Omental fat pad (tissue), 4 donors: ENCODE measurements at places on chromosomes 6 and 20. TPM values are rescaled to one million over a fixed set of nuclear protein-coding genes. Genes with fewer than 3 reads are reported as not detected.

Gene MAVS
- 21.8 TPM for total RNA-seq

Gene PRSS35
- total RNA-seq = not detected

- DNase-seq = no peak
Measured at GRCh38 chr20:44695295-44695673, 19.9 kb upstream of the CCN5 start.

DNA sequence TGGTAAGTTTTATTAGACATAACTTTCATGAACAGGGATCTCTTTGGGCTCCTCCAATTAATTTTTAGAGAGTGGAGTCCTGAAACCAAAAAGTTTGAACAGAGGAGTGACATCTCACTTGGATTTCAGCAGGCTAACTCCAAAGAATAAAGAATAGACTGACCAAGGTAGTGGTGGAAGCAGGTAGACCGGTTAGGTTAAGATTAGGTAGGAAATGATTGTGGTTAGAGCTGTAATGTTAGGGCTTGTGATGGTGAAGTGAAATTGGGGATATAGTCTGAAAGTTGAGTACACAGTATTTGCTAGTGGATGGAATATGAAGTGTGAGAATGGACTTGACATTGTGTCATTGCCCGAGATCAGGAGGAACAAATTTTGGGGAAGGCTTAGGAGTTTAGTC lies 27.8 kb downstream of the QKI start:
- DNase-seq = no peak

DNA sequence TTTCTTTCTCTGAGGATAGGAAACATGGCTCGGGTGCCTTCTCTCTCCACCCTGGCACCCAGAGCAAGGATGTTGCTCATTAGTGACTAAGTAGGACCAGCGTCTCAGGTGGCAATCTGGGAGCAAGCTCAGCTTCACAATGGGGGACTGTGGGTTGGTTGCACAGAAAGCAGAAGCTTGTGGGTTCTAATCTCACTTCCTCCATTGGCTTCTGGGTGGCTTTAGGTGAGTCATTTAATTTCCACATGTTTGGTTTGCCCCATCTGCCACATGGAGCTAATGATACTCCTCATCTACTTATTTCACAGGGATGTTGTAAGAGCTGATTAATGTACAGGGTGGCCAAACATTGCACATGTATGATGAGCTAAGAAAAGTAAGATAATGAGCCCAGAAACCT lies 54.8 kb upstream of the AKIRIN2 start:
- no peak for DNase-seq

DNA sequence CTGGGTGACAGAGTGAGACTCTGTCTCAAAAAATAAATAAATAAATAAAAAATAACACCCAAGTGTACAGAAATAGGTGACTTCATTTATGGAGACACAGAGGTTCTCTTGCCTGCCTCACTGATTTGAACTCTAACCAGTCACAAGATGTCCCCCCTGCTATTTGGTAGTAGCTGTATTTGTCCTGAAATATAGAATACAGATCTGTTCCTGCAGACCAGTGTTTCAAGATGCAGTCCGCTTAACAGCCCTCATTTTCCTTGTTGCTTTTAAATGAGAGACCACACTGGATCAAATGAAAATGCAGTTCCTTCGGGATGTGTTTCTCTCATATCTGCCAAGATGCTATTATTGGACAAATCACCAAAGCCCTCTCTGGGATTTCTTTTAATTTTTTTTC lies 7.6 kb downstream of the PLCB4 start:
- DNase-seq = no peak
